ENCODE measurements at places on chromosomes 6 and 20.

DNA sequence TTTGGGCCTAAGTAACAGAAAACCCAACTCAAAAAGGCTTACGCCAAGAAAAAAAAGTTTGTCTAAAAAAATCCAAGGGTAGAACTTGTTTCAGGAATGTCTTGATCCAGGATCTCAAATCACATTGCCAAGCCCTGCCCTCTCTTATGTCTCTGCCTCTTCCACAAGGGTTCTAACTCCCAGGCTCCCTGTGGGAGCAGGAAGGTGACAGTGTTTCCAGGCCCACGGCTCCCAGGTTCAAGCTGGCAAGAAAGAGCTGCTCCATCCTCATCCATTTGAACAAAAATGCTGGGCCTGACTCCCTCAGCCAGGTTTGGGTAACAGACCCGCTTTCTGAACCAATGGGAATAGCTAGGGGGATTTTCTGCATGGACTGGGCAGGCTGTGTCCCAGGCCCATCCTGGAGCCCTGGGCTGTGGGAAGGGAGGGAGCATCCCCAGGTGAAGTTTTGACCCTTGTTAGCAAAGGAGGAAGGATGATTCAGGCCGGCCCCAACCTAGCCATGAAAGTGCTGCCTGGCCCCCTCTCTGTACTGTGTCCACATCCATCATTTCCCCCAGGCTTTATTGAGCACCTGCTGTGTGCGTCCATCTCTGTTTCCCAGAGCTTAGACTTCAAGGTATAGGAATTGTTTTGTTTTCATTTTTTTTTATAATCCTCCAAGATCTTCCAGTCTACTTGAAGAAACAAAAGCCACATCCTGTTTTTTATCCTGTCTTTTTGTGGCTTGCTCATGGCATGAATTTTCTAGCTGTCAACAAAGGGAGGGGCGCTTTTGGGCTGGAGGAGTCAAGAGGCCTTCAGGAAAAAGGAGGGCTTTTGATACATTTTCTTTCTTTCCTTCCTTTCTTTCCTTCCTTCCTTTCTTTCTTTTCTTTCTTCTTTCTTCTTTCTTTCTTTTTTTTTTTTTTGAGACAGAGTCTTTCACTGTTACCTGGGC lies 159.8 kb downstream of the TFAP2C start:
- no peak for DNase-seq

DNA sequence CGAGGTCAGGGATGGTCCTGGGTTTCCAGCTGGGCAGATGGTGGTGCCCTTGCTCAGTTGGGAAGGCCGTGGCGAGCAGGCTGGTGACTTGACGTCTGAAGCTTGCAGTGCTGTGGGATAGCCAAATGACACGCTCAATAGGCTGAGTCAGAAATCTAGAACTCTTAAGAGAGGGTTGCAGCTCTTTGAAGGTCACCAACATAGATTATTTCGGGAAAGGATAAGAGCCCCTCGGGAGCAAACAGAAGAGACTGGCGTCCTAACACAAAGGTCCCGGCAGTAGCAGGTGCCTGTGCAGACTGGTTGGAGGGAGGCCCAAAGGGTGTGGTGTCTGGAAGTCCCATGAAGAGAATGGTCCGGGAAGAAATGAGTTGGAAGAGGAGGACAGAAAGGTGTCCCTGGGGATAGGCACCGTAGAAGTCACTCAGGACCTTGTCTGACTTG lies 18.4 kb downstream of the PKIG start:
- no peak for DNase-seq

DNA sequence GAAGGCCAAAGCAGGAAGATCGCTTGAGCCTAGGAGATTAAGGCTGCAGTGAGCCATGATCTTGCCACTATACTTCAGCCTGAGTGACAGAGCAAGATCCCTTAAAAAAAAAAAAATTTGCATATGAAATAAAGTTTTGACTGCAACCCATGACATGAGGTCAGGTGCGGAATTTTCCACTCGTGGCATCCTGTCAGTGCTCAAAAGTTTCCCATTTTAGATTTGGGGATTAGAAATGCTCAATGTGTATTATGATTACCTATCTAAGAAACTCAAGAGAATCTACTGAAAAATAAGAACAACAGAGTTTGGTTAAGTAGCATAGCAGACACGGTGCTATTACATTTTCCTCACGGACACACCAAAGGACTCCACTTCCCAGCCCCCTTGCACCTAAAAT lies 11.7 kb downstream of the SLC23A2 start:
- DNase-seq, result no peak

- no peak for DNase-seq
These were observed 8.5 kb downstream of the HLA-DMB start for GRCh38 chr6:32932132-32932868.

GRCh38 chr6:27867051-27867944 lies 44.9 kb downstream of the OR2B2 start:
- peak; percentile 92 for DNase-seq

- no peak for DNase-seq
These were observed 219.3 kb upstream of the RNF217 start for GRCh38 chr6:124742971-124743370.

GRCh38 chr20:17568045-17568788 lies 1.7 kb upstream of the DSTN start:
- no peak for DNase-seq

DNA sequence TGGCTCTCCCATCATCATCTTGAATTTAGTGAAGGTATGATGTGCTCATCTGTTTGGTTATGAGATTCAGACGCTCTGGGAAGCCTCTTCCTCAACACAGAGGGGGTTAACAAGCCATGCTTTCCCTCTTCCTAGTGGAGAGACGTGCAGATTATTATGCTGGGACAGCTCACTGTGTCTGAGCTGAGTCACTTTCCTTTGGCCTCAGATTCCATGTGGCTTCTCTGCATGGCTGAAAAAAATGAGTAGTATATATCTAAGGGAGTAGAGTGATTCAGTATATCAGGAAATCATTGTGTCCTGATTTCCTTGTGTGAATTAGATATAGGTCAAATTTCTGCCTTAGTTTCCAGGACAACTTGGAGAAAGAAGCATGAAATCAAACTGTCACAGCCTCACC lies 52.6 kb downstream of the FIG4 start:
- DNase-seq, result no peak

- DNase-seq, result no peak
These were observed 70.5 kb downstream of the MOXD1 start for GRCh38 chr6:132330759-132331158.

GRCh38 chr6:169158691-169159090 lies 95.0 kb downstream of the THBS2 start:
- DNase-seq, result no peak

DNA sequence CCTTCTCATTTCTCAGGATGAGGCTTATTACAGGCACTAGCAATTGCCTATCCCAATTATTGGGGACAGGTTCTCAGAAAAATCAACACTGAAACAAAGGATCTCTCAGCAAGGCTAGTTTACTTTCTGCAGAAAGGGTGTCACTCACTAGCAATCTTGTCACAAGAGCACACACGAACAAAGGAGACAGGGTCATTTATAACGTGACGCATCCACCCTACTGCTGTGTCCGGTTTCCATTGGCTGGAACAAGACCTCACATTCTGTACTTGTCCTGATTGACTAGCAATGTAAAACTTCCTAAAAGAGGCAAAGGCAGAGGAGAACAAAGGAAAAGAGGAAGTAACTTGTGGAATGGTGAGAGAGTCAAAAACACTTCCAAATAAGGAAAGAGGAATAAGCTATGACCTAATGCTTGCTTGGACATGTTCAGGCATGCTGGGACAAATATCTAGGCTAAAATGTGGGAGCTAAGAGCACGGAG lies 160.2 kb upstream of the STXBP5 start:
- DNase-seq, result no peak

GRCh38 chr6:40152701-40153436 lies 218.6 kb upstream of the MOCS1 start:
- DNase-seq, result no peak

DNA sequence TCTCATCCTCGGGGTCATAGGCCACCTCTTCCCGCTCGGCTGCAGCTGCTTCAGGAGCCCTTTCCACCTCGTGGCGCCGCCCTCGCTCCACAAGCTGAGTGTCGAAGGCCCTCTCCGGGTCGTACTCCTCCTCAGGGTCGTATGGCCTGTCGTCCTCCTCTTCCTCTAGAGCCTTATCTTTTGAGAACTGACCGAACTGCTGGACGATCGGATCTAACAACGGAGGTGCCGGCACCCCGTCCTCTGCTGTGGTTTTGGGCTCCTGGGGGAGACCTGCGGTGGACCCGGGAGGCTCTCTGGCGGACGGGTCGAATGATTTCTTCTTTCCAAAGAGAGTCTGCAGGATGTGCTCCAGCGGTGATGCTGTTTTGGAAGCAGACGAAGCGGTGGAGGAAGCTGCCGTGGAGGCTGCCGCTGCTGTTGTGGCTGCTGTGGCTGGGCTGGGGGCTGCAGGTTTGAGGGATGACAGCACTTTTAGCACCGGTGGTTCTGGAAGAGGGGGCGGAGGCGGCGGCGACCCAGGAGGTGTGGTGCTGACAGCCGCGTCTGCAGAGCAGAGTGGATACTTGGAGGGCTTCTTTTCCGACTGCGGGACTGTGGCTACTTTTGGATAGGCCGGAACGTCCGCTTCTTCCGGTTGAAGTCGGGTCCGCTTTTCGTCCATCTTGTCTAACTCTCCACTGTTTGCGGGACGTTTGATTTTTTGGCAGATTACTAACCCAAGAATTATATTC lies 20.2 kb upstream of the TCFL5 start:
- no peak for DNase-seq

- no peak for DNase-seq
These were observed 95.2 kb upstream of the CST7 start for GRCh38 chr20:24853916-24854315.

- peak; percentile 72 for DNase-seq
These were observed 41.3 kb downstream of the TXLNB start for GRCh38 chr6:139250296-139251044.

DNA sequence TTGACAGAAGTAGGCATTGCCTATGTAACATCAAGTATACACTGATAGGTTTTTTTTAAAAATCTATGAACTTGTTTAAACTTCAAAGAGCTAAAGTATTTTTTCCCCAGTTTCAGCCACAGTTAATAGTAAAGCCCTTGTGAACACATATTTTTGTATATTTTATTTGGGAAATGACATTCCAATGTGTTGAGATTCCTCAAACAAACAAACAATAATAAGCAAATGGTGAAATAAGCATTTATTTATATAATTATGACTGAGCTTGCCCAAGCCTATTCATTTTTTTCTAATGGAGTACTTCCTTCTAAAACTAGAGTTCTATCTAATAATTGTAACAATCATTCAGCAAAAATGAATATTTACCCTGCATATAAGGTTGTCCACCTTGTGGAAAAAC lies 12.5 kb downstream of the SYCP2 start:
- no peak for DNase-seq

- no peak for DNase-seq
These were observed 329.0 kb downstream of the ESR1 start for GRCh38 chr6:152136449-152136825.

DNA sequence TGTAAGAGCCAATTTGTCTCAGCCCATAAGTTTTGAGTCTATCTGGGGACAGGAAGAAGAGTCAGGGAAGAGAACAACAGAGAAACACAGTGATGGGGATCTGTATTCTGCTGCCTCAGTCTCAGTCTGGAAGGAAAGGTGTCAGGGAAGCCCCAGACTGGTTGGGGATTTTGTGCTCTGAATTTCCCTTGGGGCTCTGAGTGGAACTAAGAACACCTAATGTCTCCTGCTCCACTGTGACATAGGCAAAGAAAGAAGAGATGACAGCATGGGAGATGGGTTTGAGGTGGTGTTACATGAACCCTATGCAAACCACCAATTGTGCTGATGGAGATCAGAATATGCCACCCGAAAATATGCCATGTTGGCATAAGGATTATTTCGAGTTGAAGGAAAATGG lies 139.5 kb upstream of the MYLIP start:
- DNase-seq, result no peak

DNA sequence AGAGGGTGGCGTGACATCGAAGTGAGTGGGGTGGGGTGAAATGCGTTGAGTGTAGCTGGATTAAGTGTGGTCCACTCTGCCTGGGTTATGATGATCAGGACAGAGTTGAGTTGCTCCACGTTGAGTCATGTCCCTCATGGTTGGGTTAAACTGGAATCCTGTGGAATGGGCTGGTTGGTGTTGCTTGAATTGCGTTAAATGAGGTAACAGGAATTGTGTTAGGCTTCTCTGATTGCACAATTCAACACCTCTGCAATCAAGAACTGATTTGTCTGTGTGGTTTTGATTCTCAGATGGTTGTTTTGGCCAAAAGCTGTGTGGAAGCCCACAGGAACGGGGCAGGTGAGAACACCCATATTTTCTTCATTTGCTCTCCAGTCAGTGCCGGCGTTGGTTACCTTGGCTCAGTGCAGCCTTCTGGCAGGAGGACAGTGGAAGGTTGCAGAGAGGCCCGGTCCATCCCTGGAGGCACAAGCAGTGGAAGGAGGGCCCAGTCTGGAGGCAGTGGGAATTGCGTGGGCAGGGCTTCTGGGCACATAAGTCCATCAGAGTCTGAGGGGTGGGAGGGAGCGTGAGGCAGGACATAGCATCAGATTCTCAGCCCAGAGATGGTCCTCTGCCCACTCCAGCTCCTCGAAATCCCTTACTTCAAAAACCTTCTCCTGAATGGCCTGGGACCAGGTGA lies 11.6 kb downstream of the NOTCH4 start:
- DNase-seq, result no peak

- DNase-seq, result peak; percentile 33
These were observed 13.9 kb upstream of the HELZ2 start for GRCh38 chr20:63587776-63588591.

GRCh38 chr6:142306736-142307135 lies 4.9 kb downstream of the ADGRG6 start:
- DNase-seq, result no peak
